ENCODE measurements at places on chromosomes 2 and 18. TPM values are rescaled to one million over a fixed set of nuclear protein-coding genes. Genes with fewer than 3 reads are reported as not detected.

DNA sequence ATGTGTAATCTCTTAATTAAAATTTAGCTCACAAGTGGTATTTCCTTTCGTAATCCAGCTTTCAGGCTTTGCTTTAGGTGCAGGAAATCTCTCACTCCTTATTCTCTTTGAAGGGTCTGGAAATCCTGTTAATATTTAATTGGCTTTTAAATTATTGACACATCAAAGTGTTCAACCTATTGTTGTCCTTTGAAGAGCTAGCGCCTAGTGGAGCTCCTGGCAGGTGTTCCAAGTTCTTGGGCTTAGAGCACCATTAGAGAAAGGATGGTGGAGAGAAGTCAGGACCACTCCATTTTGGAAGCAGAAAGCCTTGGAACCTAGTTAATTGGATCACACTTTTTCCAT is 92.4 kb downstream of the CABLES1 start:
- H3K27me3 ChIP-seq: peaks cover 3% of the 10 kb centered on the region
- peaks cover 30% of the 10 kb centered on the region for H3K36me3 ChIP-seq
- H3K27ac ChIP-seq: no peak overlapping the region
- H3K4me3 ChIP-seq: no peak overlapping the region
- no peak for DNase-seq

DNA sequence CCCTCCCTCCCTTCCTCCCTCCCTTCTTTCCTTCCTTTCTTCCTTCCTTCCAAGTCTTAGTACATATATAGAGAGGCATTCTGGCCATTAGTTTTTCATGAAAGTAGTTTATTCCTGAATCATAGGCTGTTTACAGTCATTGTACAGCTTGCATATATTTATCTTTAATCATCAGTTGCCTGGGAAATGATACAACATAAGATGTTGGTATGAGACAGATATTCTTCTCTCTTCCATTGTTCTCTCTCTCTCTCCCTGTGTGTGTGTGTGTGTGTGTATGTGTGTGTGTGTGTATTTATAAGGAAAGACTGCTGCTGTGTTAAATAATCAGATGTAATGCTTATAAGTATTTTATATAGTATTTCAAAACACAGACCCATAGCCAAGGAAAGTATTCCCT is 289.8 kb upstream of the UBE2E3 start:
- H3K36me3 ChIP-seq: no peaks in the 10 kb centered on the region
- no peak for DNase-seq
- H3K4me3 ChIP-seq: no peak overlapping the region
- H3K27ac ChIP-seq: no peak overlapping the region
- no peaks in the 10 kb centered on the region for H3K4me1 ChIP-seq

DNA sequence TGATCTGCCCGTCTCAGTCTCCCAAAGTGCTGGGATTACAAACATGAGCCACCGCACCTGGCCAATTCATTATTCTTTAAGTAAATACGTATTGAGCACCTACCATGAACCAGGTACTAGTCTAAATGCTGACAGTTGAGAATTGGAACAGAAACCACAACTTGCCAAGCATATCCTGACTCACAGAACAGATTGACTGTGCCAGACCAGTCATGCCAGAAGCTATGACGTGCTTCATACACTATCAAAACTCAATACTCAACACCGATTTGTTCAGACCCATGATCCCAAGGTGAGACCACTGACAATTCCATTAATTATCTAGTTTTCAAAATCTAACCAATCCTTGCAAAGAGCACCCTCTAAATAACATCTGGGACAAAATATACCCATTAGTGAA is 148.6 kb downstream of the B3GNT2 start:
- H3K4me3 ChIP-seq: no peak overlapping the region
- no peak for DNase-seq
- H3K36me3 ChIP-seq: no peaks in the 10 kb centered on the region
- peaks cover 3% of the 10 kb centered on the region for H3K4me1 ChIP-seq
- no peak overlapping the region for H3K27ac ChIP-seq
- no peaks in the 10 kb centered on the region for H3K27me3 ChIP-seq

DNA sequence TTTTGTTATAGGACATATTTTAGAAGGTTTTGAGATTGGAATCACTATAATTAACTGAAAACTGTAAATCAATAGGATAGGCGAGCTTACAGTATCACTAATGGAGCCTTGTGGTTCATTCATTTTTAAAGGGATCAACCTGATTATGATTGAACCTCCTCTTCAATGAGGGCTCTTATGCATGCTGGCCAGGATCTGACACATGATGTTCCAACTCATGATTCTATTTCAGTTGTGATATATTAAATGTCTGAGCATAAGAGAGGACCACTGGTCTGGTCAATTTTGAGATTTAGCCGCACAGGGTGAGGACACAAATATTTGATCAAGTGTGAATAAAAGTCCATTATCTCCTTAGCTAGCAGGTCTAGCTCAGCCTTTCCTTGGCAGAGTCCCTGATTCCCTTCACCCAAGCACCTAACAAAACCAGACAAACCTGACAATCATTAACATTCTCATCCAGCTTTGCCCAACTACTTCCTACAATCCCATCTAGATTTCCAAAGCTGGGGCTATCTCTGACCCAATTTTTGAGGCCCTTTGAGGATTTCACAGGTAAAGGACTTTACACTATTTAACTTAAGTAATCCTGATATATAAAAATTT is 6.9 kb upstream of the MAP4K4 start:
- H3K27me3 ChIP-seq: no peaks in the 10 kb centered on the region
- DNase-seq: no peak
- H3K4me1 ChIP-seq: peaks cover 18% of the 10 kb centered on the region
- H3K4me3 ChIP-seq: no peak overlapping the region

The TRAPPC12 gene
- 74.5 TPM for total RNA-seq

The CD28 gene
- 194 TPM for total RNA-seq

The FECH gene
- total RNA-seq: 14.4 TPM

GRCh38 chr2:73821669-73822068 is 7.1 kb upstream of the STAMBP start:
- no peak for DNase-seq
- H3K27ac ChIP-seq: no peak overlapping the region
- H3K36me3 ChIP-seq: no peaks in the 10 kb centered on the region
- H3K4me1 ChIP-seq: peaks cover 7% of the 10 kb centered on the region
- H3K4me3 ChIP-seq: no peak overlapping the region
- H3K27me3 ChIP-seq: peaks cover 2% of the 10 kb centered on the region

- H3K27ac ChIP-seq: no peak overlapping the region
- H3K4me3 ChIP-seq: no peak overlapping the region
- H3K27me3 ChIP-seq: no peaks in the 10 kb centered on the region
- H3K36me3 ChIP-seq: no peaks in the 10 kb centered on the region
- DNase-seq: no peak
Observed at GRCh38 chr2:206420721-206421120, 22.6 kb upstream of the ADAM23 start.

- no peak overlapping the region for H3K4me3 ChIP-seq
- peaks cover 26% of the 10 kb centered on the region for H3K27me3 ChIP-seq
- DNase-seq: no peak
- H3K4me1 ChIP-seq: peaks cover 8% of the 10 kb centered on the region
Observed at GRCh38 chr2:224436634-224437033, 34.7 kb upstream of the FAM124B start.

DNA sequence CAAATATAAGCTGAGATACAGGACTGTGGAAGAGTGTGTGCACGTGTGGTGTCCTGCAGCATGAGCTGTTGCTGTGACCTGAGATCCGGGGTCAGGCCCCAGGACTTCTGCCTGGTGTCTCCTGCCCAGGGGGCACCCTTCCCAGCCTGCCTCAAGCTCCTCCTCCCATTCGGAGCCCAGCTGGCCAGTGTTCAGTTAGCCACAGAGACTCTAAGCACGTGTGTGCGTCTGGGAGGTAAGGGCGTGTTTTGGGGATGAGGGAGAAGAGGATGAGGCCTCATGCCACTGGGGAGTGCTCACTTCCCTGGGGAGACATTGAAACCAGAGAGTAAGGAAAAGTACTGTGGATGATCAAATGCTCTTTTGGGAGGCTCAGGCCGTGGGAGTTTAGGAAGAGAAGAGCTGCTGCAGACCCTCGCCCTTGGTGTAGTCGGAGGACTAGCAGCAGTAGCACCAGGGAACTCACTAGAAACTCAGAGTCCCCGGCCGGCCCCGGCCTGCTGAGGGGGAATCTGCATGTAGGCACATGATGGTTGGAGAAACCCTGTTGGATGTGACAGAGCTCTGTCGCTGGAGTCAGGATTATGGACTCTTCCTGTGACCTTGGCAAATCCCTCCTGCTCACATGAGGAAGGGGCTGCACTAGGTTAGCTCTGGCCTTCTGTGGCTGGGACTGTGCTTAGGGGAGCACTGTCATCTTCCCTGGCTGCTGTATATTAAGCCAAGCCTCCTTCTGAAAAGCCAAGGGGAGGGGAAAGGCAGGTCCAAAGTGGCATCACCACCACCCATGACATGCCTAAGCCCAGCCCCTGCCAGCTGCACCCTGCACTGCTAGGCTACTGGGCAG is 231.1 kb downstream of the DYSF start:
- no peaks in the 10 kb centered on the region for H3K4me1 ChIP-seq
- DNase-seq: no peak
- no peak overlapping the region for H3K4me3 ChIP-seq
- H3K27ac ChIP-seq: no peak overlapping the region
- no peaks in the 10 kb centered on the region for H3K36me3 ChIP-seq
- H3K27me3 ChIP-seq: no peaks in the 10 kb centered on the region

GRCh38 chr2:3041841-3042600 is 335.6 kb downstream of the EIPR1 start:
- no peaks in the 10 kb centered on the region for H3K4me1 ChIP-seq
- DNase-seq: no peak

DNA sequence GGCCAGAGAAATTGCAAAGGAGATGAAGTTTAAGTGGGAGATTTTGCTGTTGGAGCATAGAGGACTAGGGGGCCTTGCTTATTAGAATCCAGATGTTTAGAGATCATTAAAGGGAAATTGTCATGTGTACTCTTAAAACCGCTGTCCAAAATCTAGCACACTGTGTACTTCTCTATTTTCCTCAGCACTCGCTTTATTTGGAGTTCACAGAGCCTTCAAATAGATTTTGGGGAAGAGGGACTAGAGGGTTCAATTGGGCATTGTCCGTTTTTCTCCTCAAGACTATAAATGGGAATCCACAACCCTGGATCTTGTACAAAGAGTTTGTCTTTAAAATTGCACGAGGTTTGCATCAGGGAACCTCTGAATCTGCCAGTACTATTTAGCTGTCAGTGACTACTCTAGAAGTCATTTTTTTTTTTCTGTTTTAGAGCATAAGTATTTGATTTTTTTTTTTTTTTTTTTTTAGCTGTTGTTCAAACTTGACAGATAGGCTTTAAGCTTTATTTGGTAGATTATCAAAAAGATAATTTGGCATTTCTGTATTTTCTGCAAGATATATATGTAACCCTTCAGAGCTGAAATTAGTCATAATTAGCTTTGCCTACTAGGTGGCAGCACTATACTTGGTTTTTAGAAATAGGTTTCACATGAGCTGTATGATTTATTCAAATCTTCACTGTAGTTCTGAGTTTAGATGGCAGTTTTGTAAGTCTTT is 14.2 kb downstream of the PMS1 start:
- peaks cover 27% of the 10 kb centered on the region for H3K36me3 ChIP-seq
- DNase-seq: no peak
- peaks cover 5% of the 10 kb centered on the region for H3K4me1 ChIP-seq
- H3K27ac ChIP-seq: no peak overlapping the region
- no peak overlapping the region for H3K4me3 ChIP-seq

The HOXD12 gene
- not detected for total RNA-seq

The GALNT5 gene
- not detected for total RNA-seq

Data from activated CD4-positive, alpha-beta memory T cell treated with anti-CD3 and anti-CD28 coated beads, Interleukin-2, amount 10 ng/mL, durations not matched to agents 7 days and 5 days (primary cell).